ENCODE measurements at places on chromosomes 3 and 15.
A peak's percentile ranks its signal among the peaks of the same experiment; 100 is the strongest.

DNA sequence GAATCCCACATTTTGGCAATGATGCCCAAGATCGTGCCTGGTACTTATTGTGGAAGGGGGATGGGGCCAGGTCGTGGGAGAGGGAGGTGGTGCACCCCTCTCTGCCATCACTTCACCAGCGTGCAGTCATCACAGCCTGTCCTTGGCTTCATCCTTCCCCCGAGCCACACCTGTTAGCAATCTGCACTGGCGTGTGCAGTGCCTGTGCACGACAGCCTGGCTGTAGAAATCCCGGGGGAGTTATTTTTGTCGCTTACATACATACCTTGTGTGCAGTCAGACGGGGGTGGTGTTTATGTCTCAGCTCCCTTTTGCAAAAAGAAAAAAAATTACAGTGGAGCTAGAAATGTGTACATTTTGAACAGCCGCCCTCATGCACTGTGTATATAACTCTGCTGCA lies 216.0 kb downstream of the TLE3 start:
- no peak for DNase-seq

DNA sequence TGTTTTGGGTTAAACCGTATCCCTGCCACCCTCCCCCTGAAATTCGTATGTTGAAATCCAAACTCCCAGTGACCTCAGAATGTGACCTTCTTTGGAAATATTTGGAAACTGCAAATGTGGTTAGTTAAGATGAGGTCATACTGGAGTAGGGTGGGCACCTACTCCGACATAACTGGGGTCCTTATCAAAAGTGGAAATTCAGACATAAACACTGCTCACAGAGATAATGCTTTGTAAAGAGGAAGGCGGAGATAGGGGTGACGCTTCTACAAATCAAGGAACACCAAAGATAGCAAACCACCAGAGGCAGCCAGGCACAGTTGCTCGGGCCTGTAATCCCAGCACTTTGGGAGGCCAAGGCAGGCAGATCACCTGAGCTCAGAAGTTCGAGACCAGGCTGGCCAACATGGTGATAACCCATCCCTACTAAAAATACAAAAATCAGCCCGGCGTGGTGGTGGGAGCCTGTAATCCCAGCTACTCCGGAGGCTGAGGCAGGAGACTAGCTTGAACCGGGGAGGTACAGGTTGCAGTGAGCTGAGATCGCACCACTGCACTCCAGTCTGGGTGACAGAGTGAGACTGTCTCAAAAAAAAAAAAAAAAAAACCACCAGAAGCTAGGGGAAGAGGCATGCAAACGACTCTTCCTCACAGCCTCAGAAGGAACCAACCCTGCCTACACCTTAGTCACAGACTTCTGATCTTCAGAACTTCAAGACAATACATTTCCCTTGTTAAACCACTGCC lies 51.1 kb upstream of the CHD2 start:
- no peak for DNase-seq

DNA sequence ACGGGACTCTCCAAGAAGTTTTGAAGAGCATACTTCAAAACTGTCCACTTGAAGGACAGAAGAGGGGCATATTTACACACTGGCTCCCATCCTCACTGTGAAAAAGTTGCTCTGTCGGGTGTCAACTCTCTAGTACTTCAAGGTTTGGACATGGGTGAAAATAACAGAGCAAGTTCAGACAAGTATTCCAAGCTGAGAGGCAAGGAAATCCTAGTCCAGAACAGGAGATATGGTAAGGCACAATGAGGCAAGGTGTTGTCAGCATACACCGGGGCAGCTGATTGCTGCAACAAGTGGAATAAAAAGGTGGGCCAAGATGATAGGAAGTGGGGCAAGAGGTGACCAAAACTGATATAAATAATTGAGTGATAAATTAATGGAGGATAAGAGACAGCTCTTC lies 4.8 kb upstream of the TFDP2 start:
- no peak for DNase-seq

DNA sequence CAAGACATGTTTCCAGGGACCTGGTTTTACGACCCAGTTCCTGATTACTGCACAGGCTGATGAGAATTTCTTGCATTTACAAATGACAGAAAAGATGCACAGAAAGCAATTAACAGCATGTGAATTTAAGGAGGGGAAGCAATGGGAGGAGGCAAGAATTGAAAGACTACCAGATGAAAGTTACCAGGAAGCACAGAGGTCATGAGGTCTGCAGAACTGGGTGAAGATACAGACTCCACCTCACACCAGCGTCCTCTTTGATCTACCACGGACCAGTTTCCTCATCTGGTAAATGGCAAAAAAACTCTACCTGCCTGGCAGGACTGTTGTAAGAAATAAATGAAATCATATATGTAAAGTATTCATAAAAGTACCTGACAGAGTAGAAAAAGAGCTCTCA lies 266.0 kb downstream of the MAGI1 start:
- DNase-seq, result no peak

GRCh38 chr15:35560258-35560657 lies 14.3 kb upstream of the DPH6 start:
- DNase-seq, result no peak

- DNase-seq, result no peak
Observed at GRCh38 chr15:90810354-90810753, 58.0 kb upstream of the FURIN start.

DNA sequence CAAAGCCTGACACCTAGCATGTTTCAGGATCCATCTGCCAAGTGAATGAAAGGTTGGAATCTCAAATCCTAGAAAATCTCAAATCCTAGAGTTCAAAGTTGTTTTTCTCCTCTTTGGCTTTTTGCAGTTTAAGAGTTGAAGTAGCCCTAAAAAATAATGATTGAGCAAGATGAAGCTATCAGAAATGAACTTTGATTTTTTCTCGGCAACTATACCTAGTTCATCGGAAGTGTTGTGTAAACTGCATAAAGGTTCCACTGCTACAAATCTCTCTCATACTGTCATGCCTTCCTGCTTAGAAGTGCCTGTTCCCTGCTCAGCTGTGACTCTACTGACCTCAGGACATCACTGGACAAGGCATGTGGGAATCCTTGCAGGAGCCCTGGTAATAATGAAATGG lies 35.8 kb upstream of the FOXB1 start:
- DNase-seq, result no peak

GRCh38 chr3:183895296-183895695 lies 10.6 kb upstream of the PARL start:
- no peak for DNase-seq

GRCh38 chr3:71441217-71441924 lies 142.2 kb downstream of the FOXP1 start:
- no peak for DNase-seq

- no peak for DNase-seq
Observed at GRCh38 chr3:194503081-194503531, 16.3 kb upstream of the ATP13A3 start.

- DNase-seq, result no peak
Observed at GRCh38 chr3:187967993-187968392, 186.0 kb upstream of the LPP start.

- no peak for DNase-seq
Observed at GRCh38 chr3:101890716-101891115, 41.4 kb downstream of the NFKBIZ start.

- DNase-seq, result peak; percentile 94
Observed at GRCh38 chr3:172125963-172126457, 86.6 kb downstream of the FNDC3B start.

Data from LNCaP clone FGC (cell line).